ENCODE measurements at places on chromosomes 6 and 20.

- no peak for DNase-seq
These were observed 9.9 kb upstream of the SLC17A3 start for GRCh38 chr6:25883991-25884390.

DNA sequence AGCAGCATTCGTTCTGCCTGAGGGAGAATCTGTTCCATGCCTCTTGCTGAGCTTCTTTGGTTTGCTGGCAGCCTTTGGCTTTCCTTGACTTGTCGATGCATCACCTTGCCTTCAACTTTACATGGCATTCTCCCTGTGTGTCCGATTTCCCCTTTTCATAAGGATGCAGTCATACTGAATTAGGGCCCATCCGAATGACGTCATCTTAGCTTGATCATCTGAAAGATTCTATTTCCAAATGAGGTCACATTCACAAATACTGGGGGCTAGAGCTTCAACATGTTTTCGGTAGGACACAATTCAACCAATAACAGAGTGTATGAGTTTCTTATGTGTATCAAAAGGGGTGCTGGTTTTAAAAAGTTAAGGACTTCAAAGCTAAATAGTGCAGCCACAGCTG lies 27.8 kb upstream of the HECA start:
- no peak for DNase-seq

GRCh38 chr6:124798942-124799496 lies 163.2 kb upstream of the RNF217 start:
- DNase-seq, result no peak

DNA sequence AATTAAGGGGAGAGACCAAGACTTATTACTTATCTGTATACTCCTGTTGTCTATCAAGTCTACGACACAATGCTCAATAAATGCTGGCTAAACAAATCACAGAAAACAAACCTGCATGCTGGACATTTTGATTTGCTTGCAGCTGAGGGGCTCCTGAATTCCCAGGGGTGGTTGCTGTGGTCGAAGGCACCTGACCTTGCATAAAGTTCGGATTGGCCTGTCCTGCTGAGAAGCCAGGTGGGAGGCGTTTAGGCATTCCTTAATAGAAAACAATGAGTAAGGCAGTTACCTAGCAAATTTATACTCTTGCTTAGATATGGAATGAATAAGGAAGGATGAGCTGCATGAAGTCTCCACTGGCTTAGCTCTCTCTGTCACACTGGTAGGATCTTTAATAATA lies 50.5 kb downstream of the TP53INP2 start:
- DNase-seq, result peak; percentile 64

- no peak for DNase-seq
These were observed 118.3 kb upstream of the ECI2 start for GRCh38 chr6:4253604-4254231.

DNA sequence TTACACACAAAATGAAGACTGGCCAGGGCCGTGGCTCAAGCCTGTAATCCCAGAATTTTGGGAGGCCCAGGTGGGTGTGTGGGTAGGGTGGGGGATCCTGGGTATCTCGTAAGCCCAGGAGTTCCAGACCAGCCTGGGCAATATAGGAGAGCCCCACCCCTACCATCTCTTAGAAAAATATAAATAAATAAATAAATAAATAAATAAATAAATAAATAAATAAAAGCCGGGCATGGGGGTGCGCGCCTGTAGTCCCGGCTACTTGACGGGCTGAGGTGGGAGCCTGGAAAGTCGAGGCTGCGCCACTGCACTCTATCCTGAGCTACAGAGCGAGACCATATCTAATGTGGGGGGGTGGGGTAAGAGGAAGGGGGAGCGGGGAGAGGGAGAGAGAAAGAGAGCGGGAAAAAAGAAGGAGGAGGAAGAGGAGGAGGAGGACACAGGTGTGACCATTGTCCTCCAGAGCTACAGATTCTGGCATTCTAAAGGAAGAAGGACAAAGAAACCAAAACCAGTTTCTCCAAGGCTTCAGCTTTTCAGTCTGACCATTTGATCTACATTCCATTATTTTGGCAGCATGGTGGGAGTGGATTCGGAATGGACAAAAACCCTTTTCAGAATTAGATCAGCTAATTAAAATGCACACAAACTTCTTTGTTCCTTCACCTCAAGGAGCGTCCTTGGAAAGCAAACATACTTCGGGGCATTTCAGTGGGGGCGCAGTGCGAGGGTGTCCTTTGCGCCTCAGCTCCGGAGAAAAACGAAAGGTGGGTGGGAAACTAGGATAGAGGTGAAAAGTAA lies 577 bp upstream of the C6orf141 start:
- DNase-seq, result peak; percentile 52

DNA sequence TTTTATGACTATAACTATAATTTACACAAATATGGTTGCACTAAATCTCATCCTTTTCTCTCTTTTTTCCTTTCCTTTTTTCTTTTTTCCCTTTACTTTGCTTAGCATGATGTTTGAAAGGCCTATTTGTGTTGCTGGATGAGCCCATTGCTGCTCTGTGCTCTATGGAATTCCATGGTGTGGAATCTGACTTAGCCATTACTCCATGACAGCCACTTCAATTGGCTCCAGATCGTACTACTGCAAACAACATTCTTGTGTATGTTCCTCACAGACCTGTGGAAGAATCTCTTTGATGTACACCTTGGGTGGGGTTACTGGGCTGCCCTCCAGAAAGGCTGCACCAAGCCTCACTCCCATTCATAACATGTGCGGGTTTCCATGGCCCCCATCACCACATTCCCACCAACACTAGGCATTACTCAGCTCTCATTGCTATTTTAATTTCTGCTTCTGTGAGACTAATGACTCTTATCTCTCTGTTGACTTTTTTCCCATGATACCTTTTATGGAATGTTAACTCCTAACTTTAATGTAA lies 979.0 kb downstream of the KIF16B start:
- no peak for DNase-seq

DNA sequence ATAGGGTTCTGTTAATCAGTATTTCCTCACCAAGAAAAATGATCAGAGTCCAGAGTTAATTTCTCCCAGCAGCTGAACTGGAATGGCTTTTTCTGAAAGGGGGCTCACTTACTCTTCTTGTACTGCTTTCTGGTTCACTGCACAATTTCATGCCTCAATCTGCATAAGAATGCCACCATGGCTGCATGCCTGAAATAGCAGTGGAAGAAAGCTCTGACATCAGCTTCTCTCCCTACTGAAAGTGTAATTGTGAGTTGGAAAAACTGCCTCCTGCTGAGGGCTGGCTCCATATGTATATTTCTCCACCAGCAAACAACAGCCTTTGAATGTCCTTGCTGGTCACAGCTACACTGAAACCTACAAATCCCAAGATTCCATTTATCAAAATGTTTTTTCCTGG lies 1027.2 kb upstream of the GJE1 start:
- DNase-seq, result peak; percentile 91

- no peak for DNase-seq
These were observed 134.1 kb downstream of the MTHFD1L start for GRCh38 chr6:150999576-150999975.

DNA sequence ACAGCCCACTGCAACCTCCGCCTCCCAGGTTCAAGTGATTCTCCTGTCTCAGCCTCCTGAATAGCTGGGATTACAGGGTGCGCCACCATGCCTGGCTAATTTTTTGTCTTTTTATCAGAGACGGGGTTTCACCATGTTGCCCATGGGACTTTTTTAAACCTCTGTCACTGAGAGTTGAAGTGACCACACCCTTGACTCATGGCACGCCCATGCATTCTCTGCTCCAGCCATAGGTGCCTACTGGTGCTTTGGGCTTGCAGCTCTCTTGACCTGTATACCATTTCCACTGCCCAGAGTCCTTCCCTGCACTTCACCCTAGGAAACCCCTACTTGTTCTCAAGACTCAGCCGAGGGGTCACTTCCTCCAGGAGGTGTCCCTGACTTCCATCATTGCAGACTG lies 2.4 kb upstream of the SCRT2 start:
- no peak for DNase-seq

- no peak for DNase-seq
These were observed 202.8 kb downstream of the DLL1 start for GRCh38 chr6:170087941-170088581.

GRCh38 chr6:46138281-46138680 lies 8.5 kb downstream of the ENPP4 start:
- DNase-seq, result no peak

DNA sequence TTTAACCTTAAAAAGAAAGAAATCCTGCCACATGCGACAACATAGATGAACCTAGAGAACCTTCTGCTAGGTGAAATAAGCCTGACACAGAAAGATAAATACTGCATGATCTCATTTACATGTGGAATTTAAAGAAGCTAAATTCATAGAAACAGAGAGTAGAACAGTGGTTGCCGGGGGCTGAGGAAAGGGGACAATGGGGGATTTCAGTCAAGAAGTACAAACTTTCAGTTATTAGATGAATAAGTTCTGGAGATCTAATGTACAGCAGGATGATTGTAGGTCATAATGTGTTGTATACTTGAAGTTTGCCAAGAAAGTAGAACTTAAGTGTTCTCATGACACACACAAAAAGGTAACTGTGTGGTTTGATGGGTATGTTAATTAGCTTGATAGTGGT lies 204.3 kb upstream of the PRSS16 start:
- DNase-seq, result no peak

GRCh38 chr20:25856256-25856884 lies 159.7 kb upstream of the ZNF337 start:
- DNase-seq, result no peak

DNA sequence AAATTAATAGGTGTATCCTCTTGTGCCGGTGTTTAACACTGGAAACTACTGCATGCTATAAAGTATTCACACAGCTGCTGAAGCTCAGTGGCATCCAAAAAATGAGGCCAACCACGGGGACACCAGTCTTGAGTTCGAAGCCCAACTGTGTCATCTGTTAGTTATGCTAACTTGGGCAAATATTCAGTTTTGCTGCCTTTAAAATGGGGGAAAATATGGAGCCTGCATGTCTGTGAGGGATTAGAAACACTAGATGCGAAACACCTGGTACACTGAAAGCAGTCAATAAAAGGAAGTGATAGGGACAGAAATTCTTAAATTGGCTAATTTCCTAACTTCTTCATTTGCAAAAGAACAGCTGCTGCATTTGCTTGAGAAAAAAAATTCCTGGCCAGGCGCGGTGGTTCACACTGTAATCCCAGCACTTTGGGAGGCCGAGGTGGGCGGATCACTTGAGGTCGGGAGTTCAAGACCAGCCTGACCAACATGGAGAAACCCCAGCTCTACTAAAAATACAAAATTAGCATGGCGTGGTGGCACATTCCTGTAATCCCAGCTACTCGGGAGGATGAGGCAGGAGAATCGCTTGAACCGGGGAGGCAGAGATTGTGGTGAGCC lies 36.6 kb upstream of the MLIP start:
- DNase-seq, result peak; percentile 28

DNA sequence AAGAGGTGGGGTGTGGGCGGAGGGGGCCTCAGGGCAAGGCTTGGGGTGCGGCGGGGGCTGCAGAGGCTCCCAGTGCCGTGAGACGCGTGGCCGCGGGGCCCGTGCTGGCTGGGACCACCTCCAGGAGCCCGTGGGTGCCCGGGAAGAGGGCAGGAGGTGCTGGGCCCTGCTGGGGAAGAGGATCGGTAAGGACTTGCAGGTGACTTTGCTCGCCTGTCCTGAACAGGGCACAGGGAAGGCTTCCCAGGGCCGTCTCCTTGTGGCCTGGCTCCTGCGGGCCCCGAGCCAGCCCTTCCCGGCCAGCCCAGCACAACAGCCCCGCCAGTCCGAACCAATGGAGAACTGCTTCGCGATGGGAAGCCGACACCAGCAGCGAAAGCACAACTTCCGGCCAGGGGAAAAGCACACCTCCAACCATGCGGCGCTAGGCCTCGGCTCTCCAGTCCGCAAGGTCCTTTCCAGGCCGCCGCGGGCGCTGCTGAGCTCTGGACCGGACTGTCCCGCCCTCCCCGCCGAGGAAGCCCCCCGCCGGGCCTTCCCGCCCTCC lies 32.3 kb downstream of the IRF4 start:
- DNase-seq, result peak; percentile 42

GRCh38 chr6:57173056-57173885 lies 1.1 kb downstream of the BAG2 start:
- peak; percentile 51 for DNase-seq

DNA sequence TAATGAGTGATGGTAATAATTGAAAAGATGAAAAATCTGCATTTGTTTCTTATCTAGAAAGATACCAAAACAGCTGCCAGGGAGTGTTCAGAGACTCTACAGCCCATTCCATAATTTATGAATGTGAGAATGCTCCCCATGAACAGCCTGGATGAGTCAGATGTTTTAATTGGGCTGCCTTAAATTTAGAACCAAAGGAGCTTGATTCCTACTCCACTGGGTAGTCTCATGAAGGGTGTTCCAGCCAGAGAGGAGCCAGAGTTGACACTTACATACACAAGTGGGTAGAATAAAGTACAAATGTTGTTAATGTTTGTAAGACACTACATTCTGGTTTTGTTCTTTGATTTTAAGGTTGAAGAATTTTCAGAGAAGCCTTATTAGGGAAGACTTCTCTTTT lies 158.7 kb upstream of the PRND start:
- no peak for DNase-seq

DNA sequence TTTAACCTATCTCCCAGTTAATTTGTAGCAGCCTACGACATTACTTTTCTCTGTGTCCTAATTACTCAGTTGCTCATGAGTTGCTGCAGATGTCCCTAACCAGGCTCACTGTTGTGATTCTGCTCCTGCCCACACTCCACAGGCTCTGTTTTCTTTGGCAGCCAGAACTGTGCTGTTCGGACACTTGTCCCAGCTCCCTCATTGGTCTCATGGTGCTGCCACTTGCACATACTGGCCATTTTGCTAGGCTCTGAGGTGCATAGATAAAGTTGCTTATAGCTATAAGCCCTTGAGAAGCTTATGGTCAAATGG lies 55.0 kb downstream of the NOX3 start:
- DNase-seq, result no peak

GRCh38 chr6:25137480-25137879 lies 141.7 kb upstream of the CARMIL1 start:
- no peak for DNase-seq

DNA sequence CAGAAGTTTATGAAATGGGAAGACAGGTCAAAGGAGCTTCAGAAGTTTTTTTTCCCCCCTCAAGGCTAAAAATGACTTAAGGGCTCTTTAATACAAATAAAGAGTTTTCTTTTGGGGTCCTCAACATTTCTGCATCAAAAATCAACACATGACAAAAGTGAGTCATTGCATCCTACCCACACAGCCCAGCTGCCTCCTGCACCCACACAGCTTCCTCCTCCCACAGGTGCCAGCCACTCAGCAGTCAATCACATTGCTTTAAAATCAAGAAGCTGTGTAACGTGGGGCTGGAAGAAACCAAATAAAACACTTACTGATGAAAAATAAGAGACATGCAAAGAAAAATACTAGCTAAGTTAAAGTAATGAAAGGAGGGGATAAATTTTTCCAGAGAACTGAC lies 68.5 kb downstream of the MAP3K5 start:
- no peak for DNase-seq

GRCh38 chr20:58293453-58293852 lies 16.1 kb upstream of the RAB22A start:
- DNase-seq, result peak; percentile 70

GRCh38 chr6:82712389-82712788 lies 348.8 kb downstream of the TPBG start:
- DNase-seq, result no peak

Data from GM23338 (cell line).